Endodermal cell (in vitro differentiated cells): ENCODE measurements at places on chromosomes 13 and 19.

GRCh38 chr13:99867535-99868257, 103.9 kb downstream of the ZIC5 start:
- DNase-seq, result peak; percentile 29

DNA sequence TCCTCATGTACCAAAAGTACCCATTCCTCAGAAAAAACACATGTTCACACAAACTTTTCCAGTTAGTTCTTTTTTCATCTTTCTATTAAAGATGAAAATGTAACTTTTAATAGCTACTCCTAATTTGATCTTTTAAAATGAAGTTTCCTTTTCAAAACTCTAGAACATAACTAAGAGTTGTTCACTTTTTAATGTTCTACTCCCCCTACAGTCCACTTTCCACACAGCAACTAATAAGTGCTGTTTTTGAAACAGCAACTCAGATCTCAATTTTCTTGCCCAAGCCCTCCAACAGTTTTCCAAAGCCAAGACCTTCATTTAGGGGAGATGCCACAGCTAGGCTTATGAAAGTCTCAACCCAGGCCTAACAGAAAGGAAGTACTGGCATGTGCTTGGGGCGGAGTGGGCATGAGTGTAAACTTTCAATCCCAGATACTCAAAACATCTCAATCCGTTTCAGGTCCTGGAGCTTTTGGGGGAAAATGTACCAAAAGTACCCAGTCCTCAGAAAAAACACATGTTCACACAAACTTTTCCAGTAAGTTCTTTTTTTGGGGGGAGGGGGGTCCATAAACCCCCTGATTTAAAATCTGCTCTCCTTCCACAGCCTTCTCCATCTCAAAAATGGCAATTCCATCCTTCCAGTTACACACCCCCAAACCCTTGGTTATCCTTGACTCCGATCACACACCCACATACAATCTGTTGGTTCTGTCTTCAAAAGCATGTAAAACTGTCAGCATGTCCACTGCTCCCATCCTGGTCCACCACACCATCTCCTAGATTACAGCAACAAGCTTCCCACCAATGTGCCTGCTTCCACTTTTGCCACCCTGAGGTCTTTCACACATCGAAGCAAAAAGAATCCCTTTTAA, 2.0 kb downstream of the FBL start:
- DNase-seq, result no peak

DNA sequence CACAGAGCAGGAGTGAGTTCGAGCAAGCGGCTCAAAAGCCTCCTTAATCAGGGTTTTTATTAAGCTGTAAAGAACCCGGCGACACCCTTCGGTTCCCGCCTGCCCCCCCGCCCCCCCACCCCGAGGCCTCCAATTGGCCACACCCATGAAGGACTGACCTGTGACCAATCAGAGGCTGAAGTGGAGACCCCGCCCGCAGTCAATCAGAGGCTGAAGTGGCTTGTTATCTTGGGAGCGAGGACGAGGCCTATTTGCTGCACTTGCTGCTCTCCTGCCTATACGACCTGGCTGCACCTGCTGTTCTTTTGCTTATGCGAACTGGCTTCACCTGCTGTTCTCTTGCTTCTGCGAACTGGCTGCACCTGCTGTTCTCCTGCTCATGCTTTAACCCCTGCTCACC, 844.9 kb downstream of the OLFM4 start:
- peak; percentile 73 for DNase-seq

DNA sequence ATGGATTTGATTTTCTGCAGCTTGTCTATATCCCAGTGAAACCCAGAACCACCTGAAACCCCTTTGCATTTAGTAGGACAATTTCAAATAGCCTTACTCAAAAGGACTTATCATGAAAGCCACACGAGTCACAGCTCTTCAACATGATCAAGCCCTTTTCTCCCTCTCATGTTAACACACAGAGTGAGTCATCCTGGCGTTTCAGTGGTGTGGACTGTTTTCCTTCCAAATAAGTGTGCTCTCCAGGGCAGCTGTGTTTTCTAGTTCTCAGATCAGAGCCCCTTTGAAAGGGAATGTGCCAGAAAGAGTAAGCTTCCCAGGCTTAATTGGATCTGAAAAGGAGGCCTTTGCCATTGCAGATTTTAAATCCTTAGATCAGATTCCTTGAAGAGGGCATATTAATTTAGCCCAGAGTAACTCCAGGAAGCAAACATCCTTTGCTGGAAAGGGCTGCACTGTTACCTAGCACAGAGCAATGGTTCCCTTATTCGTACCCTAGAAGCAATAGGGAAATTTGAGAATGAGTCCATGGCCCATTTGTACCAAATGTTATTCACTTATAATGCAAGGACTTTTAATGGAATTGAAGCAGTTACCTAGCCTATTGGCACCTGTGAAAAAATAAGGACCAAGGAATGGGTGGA, 51.3 kb downstream of the ERICH6B start:
- peak; percentile 20 for DNase-seq

DNA sequence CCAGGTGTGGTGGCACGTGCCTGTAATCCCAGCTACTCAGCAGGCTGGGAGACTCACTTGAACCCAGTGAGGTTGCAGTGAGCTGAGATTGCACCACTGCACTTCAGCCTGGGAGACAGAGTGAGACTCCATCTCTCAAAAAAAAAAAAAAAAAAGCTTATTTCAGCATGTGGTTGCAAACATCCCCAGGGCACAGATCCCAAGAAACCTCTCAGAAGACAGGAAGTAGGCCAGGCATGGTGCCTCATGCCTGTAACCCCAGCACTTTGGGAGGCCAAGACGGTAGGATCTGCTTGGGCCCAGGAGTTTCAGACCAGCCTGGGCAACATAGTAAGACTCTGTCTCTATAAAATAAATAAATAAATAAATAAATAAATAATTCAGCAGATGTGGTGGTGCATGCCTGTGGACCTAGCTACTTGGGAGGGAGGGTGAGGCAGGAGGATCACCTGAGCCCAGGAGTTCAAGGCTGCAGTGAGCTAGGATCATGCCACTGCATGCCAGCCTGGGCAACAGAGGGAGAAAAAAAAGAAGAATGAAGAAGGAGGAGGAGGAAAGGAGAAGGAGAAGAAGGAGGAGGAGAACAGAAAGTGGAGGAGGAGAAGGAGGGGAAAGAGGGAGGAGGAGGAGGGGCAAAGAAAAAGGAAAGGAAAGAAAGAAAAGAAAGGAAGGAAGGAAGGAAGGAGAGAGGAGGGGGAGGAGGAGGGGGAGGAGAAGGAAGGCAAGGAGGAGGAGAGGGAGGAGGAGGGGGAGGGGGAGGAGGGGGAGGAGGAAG, 4.3 kb upstream of the LRRC8E start:
- no peak for DNase-seq
